ENCODE measurements at places on chromosomes 11 and 22. TPM values are rescaled to one million over a fixed set of nuclear protein-coding genes. Genes with fewer than 3 reads are reported as not detected.

DNA sequence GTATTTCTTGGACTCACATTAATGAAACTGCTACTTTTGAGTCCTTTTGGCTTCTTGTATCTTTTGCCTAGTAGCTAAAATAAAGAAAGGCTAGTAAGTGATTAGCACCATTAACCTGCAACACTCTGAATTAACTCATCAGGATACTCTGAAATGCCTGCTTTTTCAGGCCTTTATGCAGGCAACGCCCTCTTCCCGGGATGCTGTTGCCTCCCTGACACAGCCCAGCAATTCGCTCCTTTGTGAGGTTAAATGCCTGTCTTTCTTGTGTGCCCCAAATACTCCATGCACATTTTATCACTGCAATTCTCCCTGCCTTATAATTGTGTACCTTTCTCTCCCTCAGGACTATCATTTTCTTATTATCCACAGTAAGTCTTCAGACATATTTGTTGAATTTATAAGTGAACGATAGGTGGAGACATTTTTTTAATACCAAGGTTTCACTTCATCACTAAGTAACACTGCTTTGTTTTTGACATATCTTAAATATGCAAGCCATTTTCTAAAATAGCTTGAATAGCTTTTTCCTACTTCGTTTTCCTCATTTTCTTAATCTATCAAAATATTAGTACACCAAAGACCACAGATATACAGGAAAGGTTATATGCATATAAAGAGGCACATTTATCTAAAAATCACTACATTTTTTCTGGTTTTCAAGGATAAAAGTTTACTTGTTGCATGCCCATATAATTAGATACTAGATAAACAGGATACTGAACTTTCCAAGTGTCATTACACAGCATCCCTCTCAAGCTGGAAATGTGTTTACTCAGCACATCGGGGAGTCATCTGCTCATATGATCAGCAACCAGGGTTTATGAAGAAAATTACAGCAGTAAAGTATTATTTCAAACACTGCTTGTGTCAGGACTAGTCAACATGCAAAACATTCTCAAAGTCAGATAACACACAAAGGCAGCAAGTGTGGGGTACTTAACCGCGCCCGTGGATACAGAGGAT lies 48.5 kb upstream of the DDI1 start:
- DNase-seq, result peak; percentile 21

OR5A1 gene
- not detected for total RNA-seq

- DNase-seq, result no peak
Measured at GRCh38 chr11:111490496-111490895, 21.7 kb downstream of the BTG4 start.

OR10D3 gene
- total RNA-seq, result not detected

DNA sequence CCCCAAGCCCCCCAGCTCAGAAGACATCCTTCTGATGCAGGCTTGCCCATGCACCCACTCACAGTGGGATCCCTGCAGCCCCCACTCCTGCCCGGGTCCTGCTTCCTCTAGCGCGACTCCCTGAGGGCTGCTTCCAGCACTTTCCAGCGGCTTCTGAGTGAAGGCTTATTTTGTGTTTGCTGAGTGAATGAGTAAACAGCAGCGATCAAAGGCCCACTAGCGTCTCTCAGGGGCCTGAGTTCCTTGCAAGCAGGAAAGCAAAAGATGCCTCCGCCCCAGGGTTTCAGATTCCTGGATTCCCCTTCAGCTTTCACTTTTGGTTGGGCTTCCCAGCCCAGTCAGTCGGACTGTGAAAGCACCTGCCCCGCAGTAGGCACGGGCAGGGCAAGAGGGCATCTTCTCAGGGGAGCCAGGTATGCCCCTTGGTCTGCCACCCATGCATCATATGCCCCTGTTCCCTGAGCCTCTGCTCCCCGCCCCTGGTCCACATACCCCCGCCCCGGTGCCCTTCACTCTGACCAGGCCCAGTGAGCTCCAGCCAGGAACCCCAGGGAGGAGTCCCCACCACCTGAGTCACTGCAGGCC lies 9.2 kb downstream of the FADD start:
- DNase-seq, result no peak

- peak; percentile 44 for DNase-seq
Measured at GRCh38 chr11:81869351-81870065, 864.2 kb downstream of the FAM181B start.

DNA sequence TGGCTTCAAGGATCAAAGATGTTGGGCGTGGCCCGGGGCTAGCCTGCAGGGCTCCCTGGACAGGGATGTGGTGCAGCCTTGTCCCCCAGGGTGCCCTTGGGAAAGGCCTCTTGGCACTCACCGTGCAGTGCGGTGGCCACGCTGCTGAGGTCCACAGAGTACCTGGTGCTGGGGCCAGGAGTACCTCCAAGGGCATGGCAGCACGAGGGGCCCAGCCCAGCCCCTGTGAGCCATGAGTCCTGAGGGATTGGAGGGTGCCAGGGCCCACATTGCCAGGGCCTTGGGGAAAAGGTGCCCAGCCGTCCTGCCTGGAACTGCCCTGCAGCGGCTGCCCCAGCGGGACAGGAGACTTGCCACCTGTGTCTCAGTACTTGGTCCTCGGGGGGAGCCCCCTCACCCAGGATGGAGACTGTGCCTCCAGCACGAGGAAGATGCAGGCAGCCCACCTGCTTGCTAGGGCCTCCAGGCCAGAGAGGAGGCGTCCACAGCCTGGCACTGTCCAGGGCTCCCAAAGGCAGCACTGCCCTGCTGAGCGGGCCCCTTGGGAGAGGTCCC lies 44.2 kb downstream of the GRAMD4 start:
- no peak for DNase-seq

DRAP1 gene
- total RNA-seq, result 235 TPM

DNA sequence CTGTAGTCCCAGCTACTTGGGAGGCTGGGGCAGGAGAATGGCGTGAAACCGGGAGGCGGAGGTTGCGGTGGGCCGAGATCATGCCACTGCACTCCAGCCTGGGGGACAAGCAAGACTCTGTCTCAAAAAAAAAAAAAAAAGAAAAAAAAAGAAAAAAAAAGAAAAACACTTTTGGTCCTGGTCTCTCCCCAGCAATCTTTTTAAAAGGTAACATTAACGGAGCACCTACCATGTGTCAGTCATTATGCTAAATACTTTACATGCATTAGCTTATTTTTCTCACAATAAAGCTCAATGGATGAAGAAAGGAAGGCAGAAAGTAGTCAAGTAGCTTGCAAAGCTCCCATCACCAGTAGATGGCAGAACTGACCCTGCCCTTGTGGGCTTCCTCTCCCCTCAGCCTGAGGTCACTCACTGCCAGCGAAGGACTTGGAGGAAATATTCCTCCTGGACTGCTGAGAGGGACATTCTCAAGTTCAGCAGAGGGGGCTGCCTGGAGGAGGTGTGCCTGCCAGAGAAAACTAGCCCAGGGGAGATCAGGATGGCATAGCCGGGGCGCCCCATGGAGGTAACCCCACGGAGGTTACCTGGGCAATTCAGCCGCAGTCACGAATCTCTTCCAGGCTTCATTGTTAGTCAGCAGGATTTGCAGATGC lies 15.5 kb downstream of the APOL3 start:
- peak; percentile 61 for DNase-seq

- DNase-seq, result no peak
Measured at GRCh38 chr22:44775862-44776261, 23.5 kb downstream of the ARHGAP8 start.

GRCh38 chr22:47432683-47433082 lies 670.2 kb downstream of the TBC1D22A start:
- no peak for DNase-seq

DNA sequence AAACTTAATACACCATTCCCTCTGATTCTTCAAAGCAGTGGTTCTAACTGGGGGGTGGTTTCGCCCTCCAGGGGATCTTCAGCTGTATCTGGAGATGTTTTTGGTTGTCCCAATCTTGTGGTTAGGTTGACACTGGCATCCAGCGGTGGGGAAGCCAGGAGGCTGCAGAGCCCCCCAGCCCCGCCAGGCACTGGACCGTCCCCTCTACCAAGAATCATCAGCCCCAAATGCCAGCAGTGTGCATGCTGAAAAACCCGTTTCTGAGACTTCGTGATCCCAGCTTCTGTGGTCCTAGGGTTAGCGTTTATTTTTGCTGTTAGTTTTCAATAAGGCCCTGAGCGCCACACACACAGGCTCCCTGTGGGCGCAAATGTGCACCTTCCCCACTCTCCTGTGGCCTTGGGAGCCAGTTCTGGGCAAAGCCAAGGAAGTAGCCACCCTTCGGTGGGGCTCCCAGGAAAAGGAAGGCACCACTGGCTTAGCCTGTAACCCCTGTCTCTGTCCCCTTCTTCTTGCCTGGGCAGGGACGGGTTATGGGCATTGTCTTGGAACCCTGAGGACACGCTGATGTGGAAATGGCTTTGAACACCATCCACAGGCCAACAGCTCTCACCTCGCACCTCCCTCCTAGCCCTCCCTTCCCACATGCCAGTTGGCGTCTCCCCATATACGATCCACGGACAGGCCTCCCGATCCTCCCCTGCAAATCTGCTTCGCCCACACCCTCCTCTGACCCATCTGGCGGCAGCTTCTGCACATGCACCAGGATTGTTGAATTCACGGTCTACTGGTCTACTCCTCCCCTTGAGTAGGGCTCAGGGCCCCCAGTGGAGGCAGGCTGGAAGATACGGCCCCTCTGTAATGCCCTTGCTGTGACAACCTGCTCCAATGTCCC lies 71.4 kb upstream of the CCND1 start:
- no peak for DNase-seq

DNA sequence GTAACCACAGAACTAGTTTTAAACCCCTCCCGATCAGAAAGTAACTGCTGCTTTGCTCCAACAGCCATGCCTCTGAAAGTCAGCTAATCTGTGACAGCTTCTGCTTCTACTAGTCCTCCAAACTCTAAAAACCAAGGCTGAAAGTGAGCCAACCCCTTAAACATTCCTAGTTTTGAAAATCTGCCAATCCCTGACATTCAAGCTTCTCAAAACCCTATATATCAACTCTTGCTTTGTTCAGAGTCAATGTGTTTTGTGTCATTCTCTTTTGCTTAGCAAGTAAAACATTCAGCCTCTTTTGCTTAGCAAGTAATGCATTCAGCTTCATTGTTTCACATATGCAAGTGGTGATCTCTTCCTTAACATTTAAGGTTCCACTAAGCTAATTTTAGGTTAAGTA lies 56.9 kb downstream of the ATG16L2 start:
- DNase-seq, result no peak

GRCh38 chr11:66428933-66429332 lies 8.1 kb downstream of the NPAS4 start:
- no peak for DNase-seq

DNA sequence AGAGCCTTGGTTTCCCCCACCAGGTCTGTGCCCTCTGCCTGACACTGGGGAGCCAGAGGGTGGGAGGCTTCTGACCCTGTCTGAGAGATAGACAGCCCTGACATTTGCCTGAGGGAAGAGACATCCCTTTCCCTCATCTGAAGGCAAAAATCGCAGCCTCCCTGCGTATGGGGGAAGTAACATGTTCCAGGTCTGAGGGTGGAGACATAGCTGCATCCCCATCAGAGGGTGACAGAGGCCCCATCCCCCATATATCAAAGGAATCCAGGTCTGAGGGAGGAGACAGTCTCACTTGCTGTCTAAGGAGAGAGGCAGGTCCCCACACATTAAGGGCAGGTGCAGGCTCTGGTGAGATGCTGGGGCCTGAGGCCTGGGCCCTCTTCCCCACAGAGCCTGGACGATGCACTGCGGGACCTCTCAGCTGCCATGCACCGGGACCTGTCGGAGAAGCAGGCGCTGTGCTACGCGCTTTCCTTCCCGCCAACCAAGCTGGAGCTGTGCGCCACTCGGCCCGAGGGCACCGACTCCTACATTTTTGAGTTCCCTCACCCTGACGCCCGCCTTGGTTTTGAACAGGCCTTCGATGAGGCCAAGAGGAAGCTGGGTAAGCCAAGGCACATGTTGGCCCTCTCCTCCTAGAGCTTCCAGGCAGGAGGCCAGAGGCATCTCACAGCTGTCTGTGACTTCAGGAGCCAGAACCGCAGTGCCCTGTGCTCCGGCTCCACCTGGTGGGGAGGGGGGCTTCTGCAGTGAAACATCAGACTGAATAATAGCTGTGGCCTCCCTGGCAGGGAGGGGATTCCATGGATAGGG lies 16.1 kb upstream of the RELT start:
- no peak for DNase-seq

DNA sequence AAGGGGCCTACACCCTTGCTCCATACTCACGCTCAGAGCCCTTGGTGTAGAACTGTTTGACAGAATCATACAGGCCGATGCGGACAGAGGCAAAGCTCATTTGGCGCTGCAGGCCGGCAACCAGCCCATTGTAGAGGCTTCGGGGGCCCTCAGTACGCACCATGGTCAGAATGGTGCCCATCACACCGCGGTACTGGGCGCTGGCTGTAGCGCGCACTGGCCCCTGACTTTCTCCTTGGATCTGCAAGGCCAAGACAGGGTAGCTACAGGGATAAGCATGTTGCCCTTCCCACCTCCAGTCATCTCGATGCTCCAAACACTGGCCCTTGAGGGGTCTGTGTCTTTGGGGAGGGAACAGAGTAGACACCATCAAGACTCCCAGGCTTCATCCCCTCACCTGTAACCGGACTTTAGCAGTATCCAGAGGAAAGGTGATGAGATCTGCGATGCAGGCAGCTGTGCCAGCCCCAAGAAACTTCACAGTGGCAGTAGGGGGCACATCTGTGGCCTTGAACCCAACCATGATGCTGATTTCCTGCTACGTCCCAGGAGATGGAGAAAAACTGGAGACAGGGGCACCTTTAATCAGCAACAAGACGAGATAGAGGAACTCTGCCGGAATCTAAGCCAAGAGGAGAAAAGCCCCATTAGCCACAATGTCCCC lies 4.7 kb downstream of the UCP2 start:
- DNase-seq, result no peak

GRK3 gene
- 3.6 TPM for total RNA-seq

GRCh38 chr11:121930004-121930965 lies 185.7 kb downstream of the BLID start:
- no peak for DNase-seq

DNA sequence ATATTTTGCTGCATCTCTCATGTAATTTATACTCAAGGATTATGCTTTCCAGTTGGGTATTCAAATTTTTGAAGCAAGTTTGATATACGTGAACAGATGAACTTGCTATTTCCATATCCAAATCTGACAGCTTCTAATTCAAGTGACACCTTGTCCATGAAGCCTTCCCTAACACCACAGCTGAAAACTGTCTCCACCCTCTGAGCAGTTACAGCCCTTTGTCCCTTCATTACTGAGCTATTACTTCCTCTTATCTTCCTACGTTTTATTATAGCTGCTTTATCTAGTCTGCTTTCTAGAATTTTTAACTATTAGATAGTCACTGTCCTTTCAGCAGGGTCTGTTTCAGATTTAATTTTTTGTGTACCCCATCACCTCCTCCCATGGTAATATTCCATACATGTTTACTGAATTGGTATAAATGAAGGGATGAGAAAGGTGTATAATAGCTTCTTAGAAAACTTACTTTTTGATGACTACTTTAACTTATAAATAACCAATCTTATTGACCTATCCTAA lies 13.3 kb upstream of the PRSS23 start:
- no peak for DNase-seq

- no peak for DNase-seq
Measured at GRCh38 chr11:10629411-10630002, 61.0 kb upstream of the LYVE1 start.

AHNAK gene
- total RNA-seq, result 60.1 TPM
